Hepatic stellate cell (primary cell): ENCODE measurements at places on chromosomes 2 and 18.

- DNase-seq: no peak
Observed at GRCh38 chr2:149100739-149101699, 62.5 kb downstream of the LYPD6B start.

- no peak for DNase-seq
Observed at GRCh38 chr2:140759426-140760156, 1371.2 kb downstream of the LRP1B start.

GRCh38 chr2:178109813-178110212 is 2.4 kb upstream of the RBM45 start:
- peak; percentile 43 for DNase-seq

DNA sequence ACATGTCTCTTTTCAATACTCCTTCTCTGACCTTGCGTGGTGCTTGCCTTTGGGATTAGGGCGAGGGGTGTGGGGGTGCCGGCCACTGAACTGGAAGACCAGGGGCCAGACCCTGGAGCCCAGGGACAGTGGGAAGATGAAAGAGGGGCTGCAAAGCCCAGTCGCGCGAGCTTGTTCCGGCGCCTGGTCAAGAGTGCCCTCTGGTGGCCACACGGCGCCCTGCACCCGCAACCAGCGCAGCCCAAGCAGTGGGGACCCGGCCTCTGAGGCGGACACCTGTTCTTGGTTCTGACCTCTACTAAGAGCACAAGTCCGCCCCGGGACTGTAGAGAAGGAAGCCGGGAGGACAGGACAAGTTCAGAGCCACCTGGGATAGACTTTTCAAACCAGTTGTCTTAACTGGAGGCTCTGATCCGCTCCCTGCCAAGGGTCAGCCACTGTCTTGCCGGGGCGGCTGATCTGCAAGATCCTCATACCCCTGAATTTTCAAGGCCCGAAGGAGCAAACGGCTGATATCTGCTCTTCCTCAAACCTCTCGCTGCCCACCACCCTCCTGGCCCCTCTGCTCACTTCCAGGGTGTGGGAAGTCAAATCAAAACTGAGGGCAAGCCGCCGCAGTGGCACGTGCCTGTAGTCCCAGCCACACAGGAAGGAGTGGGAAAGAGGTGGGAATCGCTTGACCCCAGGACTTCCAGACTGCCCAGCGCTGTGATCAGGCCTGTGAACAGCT is 14.9 kb upstream of the MSH6 start:
- DNase-seq: peak; percentile 50

GRCh38 chr2:13545320-13545719 is 828.6 kb downstream of the TRIB2 start:
- DNase-seq: no peak

GRCh38 chr2:217142649-217143266 is 282.9 kb upstream of the TNP1 start:
- no peak for DNase-seq
